ENCODE measurements at places on chromosomes 16 and 17. TPM values are rescaled to one million over a fixed set of nuclear protein-coding genes. Genes with fewer than 3 reads are reported as not detected.

DNA sequence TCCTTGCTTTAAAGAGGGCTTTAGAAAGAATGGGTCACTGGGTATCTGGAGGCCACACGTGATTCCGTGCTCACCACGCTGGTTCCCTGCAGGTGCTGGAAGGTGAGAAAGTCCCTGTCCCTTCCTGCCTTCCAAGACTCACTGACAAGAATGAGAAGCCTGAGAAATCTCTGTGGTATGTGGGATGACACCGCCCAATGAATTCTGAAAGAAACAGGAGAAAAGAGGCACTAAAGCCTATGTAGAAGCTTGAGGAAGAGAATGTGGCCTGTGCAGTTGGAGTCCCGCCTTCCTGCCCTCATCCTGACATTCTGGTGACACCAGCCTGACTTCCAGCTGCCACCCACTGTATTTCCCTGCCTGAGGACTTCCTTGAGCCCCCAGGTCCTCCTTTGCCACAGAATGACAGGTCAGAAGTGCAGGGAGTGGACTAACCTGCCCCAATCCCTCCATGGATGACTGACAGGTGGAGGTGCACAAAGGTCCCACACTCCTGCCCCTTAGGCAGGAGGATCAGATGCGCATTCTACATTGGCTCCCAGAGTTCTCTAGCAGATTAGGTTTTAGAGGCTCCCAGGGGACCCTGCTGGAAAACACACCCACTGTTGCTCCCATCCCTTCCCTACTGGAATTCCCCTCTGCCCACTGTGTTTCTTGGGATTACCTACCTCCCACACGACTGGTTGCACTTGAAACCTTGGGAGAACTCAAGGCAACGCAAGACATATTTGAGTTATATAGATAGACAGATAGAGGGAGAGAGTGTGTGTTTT is 38.6 kb upstream of the TENT4B start:
- no peak for DNase-seq

GRCh38 chr16:83995754-83996153 is 27.7 kb downstream of the NECAB2 start:
- DNase-seq: peak; percentile 44

DNA sequence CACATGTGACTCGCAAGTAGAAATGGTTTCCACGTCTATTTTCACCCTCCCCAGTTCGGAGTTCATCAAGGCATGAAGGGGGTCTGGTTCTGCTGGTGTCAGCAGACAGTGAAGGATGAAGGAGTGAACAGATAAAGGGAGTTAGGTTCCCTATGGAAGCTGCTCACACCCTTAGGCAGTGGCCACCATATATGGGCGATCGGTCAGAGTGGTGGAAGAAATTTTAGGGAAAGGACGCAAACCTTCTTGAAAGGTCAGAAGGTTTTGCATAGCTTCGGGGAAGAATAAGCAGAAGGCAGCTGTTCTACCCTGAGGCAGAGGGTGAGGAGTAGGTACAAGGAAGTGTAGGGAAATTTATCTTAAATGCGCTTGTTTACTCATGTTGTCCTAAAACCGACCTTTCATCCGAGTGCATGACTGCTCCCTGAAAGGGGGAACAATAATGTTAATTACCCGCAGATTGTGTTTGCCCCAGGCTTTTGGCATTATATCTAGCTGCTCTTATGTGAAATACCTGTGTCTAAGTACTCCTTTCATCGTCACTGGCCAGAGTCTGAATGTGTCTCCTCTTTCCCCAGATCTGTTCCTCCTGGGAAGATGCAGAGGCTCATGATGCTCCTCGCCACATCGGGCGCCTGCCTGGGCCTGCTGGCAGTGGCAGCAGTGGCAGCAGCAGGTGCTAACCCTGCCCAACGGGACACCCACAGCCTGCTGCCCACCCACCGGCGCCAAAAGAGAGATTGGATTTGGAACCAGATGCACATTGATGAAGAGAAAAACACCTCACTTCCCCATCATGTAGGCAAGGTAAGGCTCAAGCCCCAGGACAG is 12.5 kb downstream of the CDH5 start:
- no peak for DNase-seq

- DNase-seq: no peak
Measured at GRCh38 chr17:75856062-75856756, 1.1 kb upstream of the WBP2 start.

CA5A gene
- polyA plus RNA-seq: 0.03 TPM

- no peak for DNase-seq
Measured at GRCh38 chr17:12201294-12201880, 180.7 kb downstream of the MAP2K4 start.

- DNase-seq: no peak
Measured at GRCh38 chr17:8679126-8679525, 48.6 kb upstream of the MYH10 start.

- DNase-seq: no peak
Measured at GRCh38 chr17:214881-215331, 33.5 kb upstream of the DOC2B start.

DNA sequence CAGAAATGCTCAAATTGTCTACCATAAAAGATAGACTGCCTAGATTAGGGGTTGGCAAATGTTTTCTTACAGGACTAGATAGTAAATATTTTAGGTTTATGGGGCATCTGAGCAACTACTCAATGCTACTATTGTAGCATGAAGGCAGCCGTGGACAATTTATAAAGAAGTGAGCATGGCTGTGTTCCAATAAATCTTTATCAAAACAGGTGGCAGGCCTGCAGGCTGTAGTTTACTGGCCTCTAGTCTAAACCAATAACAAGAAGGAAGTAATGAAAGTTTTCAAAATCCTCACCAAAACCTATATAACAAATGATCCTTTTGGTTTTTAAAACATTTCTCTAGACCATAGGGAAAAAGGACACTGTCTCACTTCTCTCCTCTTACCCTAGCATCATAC is 105.2 kb downstream of the PRKCB start:
- DNase-seq: no peak

DNA sequence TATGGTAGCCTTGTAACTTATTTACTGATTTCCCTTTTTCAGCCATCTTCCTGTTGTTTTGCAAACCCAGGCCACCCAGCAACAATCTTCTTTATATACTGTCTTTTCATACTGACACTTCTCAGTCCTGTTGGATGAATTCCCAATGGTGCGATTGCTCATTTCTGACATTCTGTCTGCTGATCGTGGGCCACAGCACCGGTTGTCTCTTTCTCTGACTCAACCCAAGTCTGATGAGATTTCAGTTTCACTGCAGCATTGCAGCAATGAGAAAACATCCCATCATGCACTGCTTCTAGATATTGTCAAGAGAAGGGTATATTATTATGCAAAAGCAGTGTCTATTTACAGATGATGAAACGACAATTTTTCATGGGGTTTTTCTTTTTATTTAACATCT is 349.2 kb upstream of the HSBP1 start:
- DNase-seq: no peak

PDE6G gene
- 2.6 TPM for polyA plus RNA-seq

ARL4D gene
- polyA plus RNA-seq: 5.4 TPM

DNA sequence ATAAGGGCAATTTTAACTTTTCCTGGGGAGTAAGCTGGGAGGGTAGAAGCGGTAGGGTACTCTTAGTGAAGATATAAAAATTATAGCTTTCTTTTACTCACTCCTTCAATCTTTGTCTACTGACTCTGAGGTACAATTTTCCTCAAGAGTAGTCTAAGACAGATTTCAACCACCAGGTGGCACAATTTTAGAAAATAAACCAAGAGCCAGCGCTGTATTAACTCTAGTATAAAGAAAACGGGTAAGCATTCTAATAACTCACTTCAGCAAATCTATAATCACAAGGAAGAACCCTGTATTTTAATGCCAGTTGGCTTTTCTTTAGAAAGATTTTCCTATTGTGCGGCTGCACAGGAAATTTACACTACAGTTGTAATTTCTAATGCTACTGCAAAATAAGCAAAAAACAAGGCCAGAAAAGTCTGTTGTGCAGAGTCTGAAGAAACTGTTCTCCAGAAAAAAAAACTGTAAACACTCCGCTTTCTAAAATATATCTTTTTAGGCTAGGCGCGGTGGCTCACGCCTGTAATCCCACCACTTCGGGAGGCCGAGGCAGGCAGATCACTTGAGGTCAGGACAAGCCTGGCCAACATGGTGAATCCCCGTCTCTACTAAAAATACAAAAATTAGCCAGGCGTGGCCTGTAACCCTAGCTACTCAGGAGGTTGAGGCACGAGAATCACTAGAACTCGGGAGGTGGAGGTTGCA is 1.9 kb downstream of the CMC2 start:
- peak; percentile 18 for DNase-seq

GRCh38 chr17:72640415-72641165 is 451.9 kb downstream of the SLC39A11 start:
- DNase-seq: peak; percentile 79

PYCARD gene
- polyA plus RNA-seq: 42.4 TPM

DNA sequence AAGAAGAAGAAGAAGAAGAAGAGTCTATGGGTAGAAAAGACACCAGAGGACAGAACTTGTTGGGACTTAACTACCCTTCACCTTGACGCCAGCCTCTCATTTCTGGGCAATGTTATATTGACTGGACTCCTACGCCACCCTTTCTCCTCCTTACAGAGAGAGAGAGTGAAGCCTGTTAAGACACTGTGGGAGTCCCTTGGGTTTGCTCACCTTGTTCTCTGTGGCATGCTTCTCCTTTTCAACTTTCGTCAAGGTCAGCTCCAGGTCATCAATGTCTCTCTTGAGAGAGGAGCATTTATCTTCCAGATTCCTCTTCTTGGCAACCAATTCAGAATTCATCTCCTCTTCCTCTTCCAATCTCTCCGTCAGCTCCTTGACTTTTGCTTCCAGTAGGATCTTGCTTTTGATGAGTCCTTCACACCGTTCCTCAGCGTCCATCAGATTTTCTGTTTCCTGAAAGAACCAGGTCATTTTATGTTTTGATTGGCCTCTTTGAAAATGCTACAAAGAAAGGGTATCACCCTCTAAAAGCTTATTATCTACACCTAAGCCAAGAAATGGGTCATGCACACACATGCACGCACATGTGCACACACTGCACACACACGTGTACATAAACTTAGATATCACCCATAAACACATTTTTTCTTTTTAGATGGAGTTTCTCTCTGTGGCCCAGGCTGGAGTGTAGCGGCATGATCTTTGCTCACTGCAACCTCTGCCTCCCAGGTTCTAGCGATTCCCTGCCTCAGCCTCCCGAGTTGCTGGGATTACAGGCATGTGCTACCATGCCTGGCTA is 48.8 kb downstream of the MYH13 start:
- DNase-seq: no peak

C17orf50 gene
- 0.04 TPM for polyA plus RNA-seq

DNA sequence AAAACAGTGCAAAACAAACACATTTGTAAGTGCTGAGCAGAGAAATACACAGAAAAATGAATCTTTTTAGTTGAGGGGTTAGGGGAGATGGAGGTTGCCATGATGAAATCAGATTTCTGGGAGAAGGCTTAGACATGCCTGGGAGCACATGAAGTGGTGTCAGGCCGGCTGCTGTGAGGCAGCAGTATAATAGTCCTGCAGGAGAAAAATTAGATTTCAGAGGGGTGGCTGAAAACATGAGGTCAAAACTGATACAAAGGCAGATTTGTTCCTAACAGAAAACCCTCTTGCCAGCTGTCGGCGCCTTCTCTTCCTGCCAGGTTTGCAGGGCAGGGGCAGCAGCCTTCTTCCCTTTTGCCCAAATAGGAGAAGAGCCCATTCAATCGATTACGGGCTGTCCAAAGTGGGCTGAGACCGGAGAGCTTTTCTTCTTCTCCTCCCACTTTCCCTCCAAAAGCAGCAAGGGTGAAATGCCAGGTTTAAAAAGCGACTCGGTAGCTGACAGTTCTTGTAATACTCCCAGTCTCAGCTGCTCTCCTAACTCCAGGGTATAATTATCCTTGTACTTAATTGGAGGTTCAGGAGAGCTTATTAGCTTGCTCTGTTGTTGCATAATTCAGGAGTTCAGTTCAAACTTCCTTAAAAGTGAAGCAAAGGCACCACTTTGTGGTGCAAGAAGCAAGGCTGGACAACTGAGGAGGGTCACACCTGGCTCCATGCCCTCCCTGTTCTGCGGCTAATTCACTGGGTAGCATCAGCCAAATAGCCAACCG is 80.0 kb downstream of the PCTP start:
- no peak for DNase-seq

RPS6KB1 gene
- 25.4 TPM for polyA plus RNA-seq

DNA sequence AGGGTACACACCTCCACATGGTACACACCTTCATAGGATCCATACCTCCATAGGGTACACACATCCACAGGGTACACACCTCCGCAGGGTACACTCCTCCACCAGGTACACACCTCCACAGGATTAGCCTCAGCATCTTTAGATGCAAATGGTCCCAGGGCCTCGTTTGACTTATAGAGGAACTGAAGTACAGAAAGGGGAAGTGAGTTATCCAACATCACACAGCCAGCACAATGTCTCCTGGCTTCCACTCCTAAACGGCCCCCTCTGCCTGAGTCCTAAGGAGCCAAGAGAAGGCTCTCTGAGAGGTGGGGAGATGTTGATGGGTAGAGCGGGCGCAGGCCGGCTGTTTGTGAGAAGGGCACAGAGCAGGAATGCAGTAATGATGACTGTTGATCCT is 12.0 kb downstream of the FOXN1 start:
- no peak for DNase-seq

All from large intestine (tissue), 12 donors.